Activated T-cell treated with anti-CD3 and anti-CD28 coated beads, Interleukin-2, amount 50 U/mL, for 24 hours (primary cell): ENCODE measurements at places on chromosomes 1 and 21.
A peak's percentile ranks its signal among the peaks of the same experiment; 100 is the strongest.

- DNase-seq: no peak
Observed at GRCh38 chr1:92085727-92086126, 5.6 kb downstream of the BTBD8 start.

DNA sequence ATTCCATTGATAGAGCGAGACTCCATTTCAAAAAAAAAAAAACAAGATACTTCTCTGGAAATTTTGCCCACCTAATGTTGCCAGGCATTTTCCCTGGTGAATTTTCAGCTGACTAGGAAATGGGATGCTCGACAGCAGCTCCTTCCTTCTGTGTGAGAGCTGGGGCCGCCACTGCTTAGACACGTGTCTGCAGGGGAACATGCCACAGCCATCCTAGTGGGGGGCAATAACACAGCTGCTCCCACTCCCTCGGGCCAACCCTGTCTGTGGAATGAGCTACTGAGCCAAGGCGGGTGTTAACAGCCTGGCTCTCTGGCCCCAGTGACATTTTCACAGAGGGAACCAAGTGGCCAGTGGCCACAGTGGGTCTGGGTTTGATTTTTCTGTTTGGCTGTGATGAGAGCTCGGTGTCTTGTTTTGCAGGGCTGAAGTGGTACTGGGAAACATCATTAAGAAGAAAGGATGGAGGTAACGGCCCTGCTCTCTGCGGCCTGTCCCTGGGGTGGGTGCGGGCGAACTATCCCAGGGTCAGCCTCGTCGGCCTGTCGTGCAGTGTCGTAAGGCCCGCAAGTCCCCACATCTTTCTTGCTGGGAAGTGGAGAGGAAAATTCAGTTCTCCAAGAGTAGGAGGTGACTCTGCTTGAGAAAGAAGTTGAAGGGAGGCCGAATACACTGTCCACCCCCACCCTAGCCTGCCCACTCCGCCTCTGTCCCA, 39.2 kb downstream of the KCNAB2 start:
- DNase-seq: no peak

- DNase-seq: no peak
Observed at GRCh38 chr1:86345042-86345441, 51.1 kb downstream of the ODF2L start.

- DNase-seq: no peak
Observed at GRCh38 chr1:24369199-24369598, 44.4 kb downstream of the STPG1 start.

GRCh38 chr1:159922511-159923202, 2.6 kb downstream of the TAGLN2 start:
- no peak for DNase-seq

GRCh38 chr21:20250337-20250736, 747.9 kb upstream of the NCAM2 start:
- DNase-seq: no peak

DNA sequence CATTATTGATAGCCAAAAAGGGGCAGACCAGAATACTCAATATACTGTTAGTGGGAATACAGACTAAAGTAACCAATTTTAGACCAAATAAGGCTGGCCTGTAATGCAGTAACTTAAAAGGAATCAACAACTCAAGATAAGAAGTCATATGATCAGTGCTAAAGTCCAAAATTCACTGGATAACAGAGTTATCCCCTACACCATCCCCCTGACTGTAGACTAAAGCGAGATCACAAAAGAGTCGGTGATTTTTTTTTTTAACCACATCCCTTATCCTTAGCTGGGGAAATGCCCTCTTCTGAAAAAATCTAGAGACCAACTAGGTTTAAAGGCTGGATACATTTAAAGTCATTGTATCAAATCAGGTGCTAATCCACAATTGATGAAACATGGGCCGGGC, 7.7 kb downstream of the UBR4 start:
- DNase-seq: no peak

GRCh38 chr1:232725305-232726047, 79.7 kb upstream of the MAP10 start:
- no peak for DNase-seq

- DNase-seq: no peak
Observed at GRCh38 chr1:168656485-168656884, 72.5 kb downstream of the DPT start.

GRCh38 chr1:46545784-46546183, 5.7 kb downstream of the KNCN start:
- no peak for DNase-seq

- DNase-seq: no peak
Observed at GRCh38 chr21:39705849-39706248, 39.1 kb upstream of the IGSF5 start.

GRCh38 chr1:244450597-244451538, 841 bp downstream of the ADSS2 start:
- peak; percentile 77 for DNase-seq

- no peak for DNase-seq
Observed at GRCh38 chr1:21174654-21175323, 1.9 kb downstream of the EIF4G3 start.

DNA sequence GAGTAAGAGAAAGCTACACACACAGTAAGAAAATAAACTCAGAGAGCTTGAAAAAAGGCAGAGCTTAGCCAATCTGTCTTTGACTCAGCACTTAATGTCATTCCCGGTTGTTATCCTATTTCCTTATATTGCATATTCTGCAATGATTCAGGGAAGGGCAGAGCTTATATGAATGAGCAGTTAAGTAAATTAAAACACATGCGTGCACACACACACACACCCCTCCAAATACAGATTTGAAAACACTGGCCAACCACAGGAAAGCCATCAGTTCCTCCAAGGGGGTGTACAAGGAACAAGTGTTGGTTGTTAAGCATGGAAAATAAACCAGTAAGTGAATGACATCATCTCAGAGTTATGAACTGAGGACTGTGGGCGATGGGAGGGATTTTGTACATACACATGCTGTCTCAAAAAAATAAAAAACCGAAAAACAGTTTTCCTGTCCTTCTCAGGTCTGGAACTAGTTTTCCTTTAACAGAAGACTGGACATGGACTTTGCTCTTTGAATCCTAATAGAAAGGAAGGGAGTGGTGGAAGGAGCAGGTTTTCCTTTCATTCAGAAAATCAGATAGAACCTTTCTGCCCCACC, 1.0 kb downstream of the IQGAP3 start:
- DNase-seq: no peak

GRCh38 chr1:219682788-219683187, 69.9 kb upstream of the ZC3H11B start:
- no peak for DNase-seq

DNA sequence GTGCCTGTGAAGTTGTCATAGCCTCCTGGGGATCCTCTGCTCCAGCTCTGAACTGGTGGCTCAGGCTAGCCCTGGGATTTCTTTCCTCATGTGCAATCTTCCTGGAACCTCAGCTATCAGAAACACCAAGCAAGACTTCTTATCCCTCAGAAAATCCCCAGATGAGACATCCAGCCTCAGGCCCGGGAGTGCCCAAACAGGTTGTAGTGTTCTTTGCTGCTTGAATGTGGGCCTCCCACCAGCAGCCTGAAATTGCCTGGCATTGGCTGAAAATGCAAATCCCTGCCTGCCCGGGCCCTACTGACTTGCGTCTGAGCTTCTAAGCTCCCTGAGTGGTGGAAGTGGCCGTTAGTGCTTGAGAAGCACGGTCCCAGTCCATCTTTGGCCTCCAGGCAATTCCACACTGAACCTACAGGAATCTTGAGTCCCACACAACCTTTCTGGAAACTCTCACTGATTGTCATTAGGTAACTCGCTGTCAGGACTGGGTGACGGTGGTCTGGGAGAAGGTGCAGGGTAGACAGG, 146.8 kb downstream of the ZBTB18 start:
- DNase-seq: no peak

DNA sequence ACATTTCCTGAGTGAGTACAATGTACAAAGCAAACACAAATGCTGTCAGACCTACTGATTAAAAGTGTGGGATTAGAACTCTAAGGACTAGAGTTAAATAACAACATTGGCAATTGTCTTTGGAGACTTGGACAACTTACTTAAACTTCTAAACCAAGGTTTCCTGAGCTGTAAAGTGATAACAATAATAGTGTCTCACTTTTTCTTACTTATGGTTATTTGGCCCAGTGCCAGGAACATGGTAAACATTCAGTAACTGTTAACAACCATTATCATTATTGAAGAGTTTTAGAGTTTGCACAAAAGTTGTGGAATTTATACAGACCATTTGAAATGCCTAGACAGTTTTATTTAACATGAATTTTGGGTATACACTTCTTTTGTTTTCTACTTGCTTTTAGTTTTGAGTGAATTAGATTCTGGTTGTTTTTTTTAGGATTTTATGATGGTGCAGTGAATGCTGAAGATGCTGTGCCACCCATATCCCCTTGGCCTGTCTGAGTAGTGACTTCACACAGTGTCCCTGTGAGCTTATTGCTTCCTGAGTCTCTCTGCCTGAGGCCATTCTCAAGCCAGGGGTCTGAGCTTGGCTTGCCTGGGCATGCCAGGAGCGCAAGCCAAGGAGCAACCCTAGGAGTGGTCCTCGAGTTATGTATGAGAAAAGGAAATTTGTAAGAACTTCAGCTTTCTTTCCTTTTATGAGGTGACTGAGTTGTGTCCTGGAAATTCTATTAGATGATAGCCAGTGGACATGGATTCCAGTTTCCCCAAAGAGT, 932.8 kb downstream of the TTLL7 start:
- no peak for DNase-seq

DNA sequence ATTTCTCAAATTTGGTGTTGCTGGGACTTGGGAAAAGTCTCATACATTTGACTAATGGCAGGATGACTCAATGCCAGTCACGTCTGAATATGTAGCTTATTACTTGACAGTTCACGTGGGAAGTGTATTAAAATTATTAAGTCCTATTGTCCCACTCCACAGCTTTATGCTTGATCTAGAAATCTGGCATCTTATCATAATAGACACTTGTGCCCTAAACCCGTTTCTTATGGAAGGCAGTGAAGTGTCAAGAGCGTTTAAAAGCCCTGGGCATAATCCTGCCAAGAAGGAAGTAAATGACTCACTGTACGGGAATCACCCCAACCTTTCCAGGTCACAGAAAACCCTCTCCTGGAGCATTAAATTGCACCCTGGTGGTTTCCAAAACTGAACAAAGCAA, 207.4 kb downstream of the APP start:
- no peak for DNase-seq

- DNase-seq: no peak
Observed at GRCh38 chr1:208081972-208082371, 162.2 kb downstream of the PLXNA2 start.

GRCh38 chr21:31186916-31187315, 148.6 kb upstream of the KRTAP19-8 start:
- DNase-seq: no peak

GRCh38 chr1:187460093-187460492, 631.3 kb downstream of the PLA2G4A start:
- DNase-seq: no peak

DNA sequence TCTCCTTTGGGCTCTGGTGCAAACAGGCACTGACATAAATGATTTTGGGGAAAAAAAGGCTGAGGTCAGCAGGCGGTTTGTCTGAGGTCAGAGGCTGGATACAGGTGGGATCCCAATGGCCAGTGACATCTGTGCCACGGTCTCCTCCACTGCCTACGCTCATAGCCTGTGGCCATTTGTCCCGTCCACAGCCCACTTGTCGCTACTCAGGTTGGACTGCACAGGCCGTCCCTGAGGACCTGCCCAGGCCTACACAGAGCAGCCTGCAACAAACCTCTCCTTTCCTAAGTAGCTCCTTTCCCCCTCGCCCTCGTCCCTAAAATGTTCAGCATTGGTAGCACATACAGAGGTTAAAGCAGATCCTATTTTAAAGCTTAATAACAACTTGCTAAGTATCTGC, 150.7 kb downstream of the ZBTB18 start:
- DNase-seq: no peak
